Lung (tissue), 17 donors: ENCODE measurements at places on chromosomes 12 and 14. TPM values are rescaled to one million over a fixed set of nuclear protein-coding genes. Genes with fewer than 3 reads are reported as not detected.

PSMA6 gene
- total RNA-seq = 119 TPM

TPH2 gene
- total RNA-seq = not detected

PPM1H gene
- total RNA-seq = 9.0 TPM

TMTC3 gene
- 18.1 TPM for total RNA-seq

CCNK gene
- 91.9 TPM for total RNA-seq

C12orf54 gene
- 1.5 TPM for total RNA-seq

GLIPR1L1 gene
- not detected for total RNA-seq

- DNase-seq = no peak
These were observed 2.9 kb upstream of the SMOC1 start for GRCh38 chr14:69876221-69876847.

DNA sequence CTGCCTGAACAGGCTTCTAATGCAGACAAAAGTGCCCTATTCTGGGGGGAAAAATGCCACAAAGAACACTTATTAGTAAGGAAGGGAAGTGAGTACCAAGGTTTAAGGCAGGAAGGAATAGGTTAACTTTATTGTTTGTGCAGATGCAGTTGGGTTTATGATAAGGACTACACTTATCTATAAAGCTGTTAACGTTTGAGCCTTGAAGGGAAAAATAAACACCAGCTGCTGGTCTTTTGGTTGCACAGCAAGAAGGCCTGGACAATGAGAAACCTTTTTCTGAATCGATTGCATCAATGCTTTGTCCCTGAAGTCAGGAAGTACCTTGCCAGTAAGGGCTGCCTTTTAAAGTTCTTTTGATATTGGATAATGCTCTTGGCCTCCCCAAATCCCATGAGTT lies 407.8 kb downstream of the ATP23 start:
- no peak for DNase-seq

DNA sequence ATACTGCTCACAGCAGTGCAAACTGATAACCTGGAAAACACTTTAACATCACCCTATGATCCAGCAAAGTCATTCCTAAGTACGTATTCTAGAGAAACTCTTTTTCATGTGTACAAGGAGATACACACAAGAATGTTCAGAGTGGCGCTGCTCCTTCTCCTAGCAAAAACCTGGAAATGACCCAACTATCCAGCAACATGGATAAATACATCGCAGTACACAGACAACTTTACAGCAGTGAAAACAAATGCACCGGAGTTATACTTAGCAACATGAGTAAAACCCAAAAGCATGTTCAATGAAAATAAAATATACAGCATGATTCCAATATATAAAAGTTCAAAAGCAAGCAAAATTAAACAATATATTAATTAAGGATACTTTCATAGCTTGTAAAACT lies 18.7 kb downstream of the SART3 start:
- no peak for DNase-seq

DNA sequence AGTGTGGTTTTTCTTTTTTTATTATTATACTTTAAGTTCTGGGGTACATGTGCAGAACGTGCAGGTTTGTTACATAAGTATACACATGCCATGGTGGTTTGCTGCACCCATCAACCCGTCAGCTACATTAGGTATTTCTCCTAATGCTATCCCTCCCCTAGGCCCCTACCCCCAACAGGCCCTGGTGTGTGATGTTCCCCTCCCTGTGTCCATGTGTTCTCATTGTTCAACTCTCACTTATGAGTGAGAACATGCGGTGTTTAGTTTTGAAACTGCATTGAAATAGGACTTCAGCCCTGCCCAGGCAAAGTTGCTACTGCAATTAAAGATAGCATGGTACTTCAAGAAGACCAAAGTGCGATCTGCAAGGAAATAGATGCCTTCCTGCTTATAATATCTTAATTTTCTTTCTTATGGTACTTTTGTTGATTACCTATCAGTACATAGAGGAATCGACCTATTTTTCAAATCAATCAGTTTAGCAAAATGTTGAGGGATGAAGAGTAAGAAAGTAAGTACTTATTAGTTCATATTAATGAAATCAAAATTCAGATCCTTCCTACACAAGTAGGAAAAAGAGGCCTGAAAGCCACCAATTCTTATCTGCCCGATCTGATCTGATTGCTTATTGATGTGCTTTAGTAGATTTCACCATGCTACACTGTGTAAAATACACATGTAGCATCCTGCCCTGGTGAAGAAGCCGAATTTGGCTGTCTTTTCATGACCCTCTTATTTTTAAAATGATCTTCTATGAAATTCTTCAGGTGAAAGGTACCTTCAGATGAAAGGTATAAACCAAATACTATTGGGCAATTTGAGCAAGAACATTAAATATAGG lies 1.6 kb downstream of the LTA4H start:
- no peak for DNase-seq

GRCh38 chr14:93056166-93056839 lies 59.4 kb downstream of the ITPK1 start:
- no peak for DNase-seq

DNA sequence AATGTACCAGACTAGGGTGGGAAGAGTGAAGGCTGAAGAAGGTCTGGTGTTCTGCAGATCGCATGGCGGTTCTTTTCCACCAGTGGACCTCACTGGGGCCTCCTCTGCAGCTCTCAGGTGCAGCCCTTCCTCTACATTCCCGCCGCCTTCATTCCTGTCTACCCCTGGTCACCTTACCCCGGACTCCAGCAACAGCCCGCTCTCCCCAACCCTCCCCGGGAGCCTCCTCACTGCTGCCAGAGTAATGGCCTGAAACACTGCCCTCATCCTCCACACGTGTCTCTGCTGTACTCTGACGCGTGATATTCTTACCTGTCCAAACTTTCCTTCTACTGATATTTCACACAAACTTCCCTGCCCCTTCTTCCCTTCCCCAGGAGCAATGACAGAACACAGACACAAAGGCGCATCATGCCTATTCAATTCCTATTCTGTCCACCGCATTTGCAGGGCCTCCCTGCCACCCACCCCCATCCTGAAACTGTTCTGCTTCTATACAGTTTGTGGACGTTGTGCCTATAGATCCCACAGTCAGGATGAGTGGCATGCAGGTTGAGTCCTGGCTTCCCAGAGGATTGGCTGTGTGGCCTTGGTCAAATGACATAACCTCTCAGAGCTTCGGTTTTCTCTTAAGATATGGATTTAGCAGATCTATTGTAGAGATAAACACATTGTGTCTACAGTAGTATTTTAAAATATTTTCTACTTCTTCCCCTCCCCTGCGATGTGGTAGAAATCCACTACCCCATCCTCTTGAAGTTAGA lies 1.7 kb upstream of the NUAK1 start:
- no peak for DNase-seq

DNA sequence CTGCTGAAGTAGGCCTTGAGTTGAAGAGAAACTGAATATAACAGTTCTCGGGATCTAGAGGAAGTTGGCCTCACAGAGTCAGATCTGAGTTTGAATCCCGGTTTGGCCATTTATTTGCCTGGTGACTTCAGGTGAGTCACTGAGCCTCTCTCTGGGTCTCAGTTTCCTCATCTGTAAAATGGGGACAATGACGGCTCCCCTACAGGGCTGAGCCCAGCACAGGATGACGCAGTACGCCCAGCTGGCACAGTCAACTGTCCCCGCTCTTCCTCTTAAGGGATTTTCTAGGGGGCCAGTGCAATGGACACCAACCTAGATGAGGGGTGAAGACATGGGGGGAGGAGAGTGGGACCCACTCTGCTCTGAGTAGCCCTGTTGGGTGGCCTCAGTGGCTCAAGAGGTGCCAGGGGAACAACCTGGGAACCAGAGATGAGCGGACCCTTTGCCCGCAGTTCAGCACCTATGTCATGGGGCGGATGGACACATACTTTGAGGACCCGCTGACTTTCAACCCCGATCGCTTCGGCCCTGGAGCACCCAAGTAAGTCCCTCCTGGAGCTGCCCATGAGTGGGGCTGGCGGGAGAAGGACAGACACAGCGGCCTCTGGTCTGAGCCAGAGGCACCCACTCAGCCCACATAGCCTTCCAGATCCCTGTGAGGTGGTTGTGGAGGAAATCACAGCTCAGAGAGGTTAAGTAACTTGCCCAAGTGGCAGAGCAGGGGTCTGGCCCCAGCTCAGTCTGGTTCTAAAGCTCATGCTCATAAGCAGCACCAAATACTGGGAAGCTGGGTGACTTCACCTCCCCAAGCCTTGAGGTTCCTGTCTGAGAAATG lies 41.1 kb downstream of the CYP46A1 start:
- no peak for DNase-seq

DNA sequence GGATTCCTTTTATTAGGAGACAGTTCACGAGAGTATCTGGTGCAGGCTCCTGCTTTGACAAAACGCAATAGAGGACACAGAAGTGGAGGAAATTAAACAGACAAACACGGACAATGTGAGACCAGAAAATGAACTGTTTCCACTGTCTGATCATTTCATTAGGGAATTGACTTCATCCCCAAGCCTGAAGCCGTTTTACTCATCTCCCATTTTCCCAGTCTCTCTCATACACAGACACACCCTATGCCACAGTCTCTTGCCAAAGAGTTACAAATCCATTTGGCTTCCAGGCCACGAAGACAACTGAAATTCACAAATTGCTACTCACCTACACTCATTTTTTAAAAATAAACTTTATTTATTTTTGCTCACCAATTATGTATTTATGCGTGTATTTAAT lies 1087.8 kb upstream of the TMEM132C start:
- DNase-seq = no peak

DNA sequence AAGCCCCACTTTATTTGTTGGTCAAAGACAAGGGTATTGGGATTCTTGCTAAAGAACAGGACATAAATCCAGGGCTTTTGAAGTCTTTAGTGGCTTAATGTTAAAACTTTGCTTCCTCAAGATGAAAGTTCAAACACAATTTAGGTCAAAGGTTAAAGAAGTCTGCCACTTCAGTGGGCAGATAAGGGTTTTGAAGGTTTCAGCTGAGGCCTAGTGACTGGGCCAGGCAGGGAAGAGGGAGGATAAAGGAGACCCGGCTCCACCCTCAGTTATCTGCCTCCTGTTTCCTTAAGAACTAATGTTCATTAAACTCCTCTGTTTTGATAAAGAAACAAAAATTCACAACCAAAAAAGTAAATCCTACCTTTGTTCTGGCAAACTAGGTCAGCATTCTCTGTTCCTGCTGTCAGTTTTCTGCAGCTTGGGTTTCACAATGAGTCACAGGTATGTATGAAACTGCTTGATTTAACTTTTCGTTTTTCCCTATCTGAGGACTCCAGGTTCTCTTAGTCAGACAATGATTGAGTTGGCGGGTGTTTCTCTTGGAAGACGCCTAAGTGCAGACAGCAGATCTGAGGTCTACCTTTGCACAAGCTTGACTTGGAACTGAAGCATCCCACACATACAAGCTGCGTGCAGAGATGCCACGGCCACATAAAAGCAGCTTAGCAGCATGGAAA lies 208.3 kb downstream of the EXOC5 start:
- DNase-seq = no peak

DNA sequence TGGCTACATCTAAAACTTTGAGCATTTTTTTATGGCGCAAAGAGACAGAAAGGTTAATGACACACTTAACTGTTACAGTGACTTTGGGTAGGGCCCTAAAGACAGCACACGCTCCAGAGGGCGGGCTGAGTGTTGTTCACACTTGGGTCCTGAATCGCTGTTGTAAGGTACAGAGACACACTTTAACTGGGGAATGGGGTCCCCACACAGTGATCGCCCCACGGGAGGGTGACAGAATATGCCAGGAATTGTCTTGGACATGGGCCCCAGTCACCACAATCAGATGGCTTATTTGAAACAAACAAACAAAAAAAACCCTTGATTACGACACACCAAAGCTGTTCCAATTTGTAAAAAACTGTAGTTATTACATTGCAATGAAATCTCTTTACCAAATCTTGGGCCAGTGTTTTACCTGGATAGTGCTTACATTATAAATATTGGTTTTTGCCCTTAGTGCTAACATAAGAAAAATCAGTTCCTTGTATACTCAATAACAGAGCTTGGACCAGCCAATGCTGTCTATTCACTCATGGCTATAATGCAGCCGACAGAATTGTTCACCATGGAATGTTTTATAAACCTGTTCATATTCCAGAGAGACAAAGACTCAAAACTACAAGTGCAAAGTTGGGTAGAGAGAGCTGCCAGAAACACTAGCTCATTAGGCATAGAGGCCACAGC lies 28.3 kb downstream of the KCTD10 start:
- DNase-seq = no peak

DNA sequence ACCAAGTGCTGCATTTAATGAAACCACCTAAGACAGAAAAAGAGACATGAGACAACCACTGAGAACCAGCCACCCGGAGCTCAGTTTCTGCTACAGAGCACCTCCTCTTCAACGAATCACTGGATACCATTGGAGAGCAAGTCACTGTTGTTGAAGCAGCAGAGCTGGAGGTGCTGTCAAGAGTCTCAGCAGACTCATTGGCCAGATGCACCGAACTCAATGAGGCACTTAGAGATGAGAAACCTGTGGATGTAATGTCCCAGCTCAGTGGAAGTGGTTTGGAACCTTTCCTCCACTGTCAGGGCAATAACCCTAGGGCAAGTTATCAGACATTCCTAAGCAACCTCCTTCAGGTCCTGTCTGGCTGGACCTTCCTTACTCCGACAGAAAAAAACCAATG lies 13.1 kb downstream of the NPC2 start:
- no peak for DNase-seq

- DNase-seq = no peak
These were observed 26.1 kb upstream of the IFNG start for GRCh38 chr12:68185598-68185997.
